ENCODE measurements at places on chromosomes 4 and X.

DNA sequence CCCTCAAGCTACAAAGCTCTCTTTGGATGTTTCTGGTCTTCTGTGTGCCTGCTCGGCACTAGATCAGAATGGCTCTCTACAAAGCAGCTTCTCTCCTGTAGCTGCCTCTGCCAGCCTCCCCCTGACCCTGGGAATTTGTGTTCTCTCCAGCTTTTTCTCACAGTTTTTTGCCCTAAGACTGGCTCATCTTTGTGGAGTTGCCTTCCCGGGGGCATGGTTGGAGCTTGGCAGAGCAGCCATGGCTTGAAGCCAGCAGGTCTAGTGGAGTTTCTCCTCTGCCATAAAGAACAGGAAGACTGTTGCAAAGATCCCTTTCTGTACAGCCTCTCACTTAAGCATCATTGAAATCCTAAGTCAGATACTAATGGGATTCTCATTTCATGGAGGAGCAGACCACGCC lies 163.3 kb upstream of the MAMLD1 start:
- DNase-seq = no peak

- DNase-seq = no peak
These were observed 273.7 kb upstream of the NOCT start for GRCh38 chr4:138741766-138742377.

- DNase-seq = no peak
These were observed 38.7 kb upstream of the FGF2 start for GRCh38 chr4:122787940-122788339.

DNA sequence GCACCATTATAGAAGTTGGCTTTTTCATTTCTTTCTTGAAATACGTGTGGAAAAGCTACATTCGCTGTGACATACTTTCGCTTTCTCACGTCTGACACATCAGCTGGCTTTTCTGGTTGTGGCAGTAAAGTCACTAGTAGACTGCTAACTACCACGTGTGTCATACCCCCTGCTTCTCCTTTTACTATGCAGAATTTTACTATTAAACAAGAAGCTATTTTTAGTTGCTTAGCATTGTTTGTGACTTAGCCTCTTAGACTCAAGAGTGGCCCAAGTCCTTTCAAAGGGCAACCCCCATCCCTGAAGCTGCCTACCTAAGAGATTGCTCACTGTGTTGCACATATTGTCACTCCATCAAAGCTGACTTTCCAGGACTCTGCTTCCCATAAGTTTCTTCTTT lies 2.1 kb upstream of the IL2 start:
- DNase-seq = no peak

DNA sequence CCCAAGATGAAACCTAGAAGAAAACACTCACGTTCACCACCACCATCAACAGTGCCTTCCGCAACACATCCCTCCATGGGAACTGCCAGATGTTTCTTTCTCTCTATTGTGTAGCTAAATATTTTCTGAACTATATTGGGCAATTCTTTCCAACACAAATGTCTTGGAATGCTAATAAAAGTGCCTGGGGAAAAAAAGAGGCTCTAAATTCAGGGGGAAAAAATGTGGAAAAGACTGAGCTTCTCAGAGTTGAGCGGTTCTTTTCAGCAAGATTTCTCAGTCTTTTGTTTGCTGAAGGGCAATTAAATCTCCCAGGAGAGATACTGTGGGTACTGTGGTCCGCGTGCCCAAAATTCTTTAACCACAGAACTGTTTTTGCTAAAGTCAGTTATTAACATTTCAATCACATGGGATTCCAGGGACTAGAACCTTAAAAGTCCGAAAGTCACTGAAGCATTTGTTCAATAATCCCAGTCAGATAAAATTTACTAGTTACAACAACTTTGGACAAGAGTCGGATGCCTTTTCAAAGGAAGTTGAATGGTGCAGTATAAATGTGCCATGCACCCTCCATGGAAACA lies 51.9 kb upstream of the DHRSX start:
- DNase-seq = no peak

DNA sequence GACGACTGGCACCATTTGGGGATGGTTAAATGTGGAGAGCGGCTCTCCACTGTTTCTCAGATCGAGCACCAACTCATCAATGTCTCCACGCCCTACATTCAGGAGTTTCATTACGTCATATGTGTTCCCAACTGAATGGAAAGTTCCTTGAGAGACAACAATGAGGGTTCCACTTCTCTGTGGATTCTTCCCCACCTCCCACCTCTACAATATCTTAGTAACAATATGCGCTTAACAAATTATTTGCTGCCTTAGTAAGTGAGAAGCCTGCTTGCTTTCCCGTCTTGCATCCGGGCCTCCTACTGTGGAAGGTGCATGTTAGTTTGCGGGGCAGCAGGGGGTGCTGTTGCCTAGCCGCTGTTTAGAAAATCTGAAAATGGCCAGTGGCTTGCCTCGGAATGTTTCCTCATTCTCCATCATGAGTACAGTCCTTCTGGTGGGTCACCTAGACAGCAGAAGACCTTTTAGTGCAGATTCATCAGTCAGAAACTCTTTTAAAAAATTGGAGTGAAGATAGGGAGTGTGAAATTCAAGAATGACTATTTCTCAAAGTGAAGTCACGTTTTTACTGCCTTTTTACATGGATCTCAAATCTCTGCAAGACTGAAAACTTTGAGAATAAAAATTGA lies 55.7 kb downstream of the PHOX2B start:
- DNase-seq = no peak

- DNase-seq = no peak
These were observed 114.9 kb upstream of the SLC34A2 start for GRCh38 chr4:25540734-25541133.

DNA sequence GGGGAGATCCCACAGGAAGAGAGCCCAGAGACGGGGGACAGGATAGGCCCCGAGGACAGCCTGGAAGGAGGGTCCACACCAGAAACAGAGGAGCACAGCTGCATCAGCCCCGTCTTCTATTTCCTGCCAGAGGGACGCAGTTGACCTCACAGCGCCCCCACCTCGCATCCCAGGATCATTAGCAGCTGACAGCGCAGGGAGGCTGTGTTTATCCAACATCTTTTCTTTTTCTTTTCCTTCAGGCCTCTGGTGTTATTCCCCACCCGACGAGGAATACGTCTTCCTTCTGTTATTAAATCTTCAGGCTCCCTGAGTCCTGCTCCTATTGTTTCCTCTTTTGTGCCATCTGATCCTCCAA lies 75.4 kb downstream of the DCHS2 start:
- DNase-seq = no peak

DNA sequence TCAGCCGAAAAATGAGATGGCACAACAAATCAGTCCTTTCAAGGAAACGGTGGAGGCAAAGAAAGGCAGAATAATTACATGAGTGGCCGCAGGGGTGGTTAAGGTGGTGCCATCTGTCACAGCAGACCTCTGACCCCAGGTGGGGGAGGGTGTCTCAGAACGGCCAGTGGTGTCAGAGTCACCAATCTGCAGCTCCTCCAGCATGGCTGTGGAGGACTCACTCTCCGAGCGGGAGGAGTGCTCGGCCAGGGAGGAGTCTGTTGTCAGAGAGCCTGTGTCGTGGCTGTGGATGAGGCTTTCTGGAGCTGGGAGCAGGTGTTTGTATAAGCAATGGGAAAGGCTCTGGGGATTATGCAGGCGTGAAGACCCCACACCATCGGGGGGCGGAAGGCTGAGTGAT lies 130.3 kb upstream of the PDLIM3 start:
- DNase-seq = no peak

DNA sequence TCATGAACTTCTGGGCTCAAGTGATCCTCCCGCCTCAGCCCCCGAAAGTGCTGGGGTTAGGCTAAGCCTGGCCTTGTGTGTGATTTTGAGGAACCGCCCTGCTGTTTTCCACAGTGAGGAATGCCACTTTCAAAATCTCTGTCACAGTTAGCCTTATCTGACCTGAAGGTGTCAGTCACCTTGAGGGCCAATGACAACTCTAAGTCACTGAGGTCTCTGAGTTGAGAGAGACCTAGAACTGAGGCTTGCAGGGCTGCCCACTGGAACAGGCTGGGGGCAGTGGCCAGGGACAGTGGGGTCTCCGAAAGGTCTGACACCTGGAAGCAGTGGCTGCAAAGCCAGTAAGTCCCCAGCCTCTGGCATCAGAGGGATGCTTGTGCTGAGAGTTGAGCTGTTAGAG lies 6.1 kb downstream of the TADA2B start:
- no peak for DNase-seq

GRCh38 chrX:114959729-114960128 lies 57.7 kb downstream of the IL13RA2 start:
- no peak for DNase-seq

GRCh38 chr4:169795585-169795984 lies 37.8 kb upstream of the HPF1 start:
- no peak for DNase-seq

- no peak for DNase-seq
These were observed 243.2 kb upstream of the F9 start for GRCh38 chrX:139287155-139287924.

DNA sequence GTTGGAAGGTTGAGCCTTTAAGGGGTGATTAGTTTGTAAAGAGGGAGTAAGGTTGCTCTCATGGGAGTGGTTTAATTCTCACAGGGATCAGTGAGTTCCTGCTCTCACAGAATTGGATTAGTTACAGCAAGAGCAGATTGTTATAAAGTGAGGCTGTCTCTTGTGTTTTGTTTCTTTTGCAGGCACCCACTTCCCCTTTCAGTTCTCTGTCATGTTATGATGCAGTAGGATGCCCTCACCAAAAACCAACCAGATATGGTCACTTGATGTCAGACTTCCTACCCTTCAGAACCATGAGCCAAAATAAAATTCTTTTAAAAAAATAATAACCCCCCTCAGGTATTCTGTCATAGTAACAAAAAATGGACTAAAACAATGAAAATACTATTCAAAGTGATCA lies 19.9 kb upstream of the IGSF1 start:
- no peak for DNase-seq

GRCh38 chr4:174214101-174214878 lies 69.2 kb downstream of the FBXO8 start:
- DNase-seq = no peak

GRCh38 chr4:23169608-23170311 lies 477.0 kb downstream of the GBA3 start:
- DNase-seq = no peak

DNA sequence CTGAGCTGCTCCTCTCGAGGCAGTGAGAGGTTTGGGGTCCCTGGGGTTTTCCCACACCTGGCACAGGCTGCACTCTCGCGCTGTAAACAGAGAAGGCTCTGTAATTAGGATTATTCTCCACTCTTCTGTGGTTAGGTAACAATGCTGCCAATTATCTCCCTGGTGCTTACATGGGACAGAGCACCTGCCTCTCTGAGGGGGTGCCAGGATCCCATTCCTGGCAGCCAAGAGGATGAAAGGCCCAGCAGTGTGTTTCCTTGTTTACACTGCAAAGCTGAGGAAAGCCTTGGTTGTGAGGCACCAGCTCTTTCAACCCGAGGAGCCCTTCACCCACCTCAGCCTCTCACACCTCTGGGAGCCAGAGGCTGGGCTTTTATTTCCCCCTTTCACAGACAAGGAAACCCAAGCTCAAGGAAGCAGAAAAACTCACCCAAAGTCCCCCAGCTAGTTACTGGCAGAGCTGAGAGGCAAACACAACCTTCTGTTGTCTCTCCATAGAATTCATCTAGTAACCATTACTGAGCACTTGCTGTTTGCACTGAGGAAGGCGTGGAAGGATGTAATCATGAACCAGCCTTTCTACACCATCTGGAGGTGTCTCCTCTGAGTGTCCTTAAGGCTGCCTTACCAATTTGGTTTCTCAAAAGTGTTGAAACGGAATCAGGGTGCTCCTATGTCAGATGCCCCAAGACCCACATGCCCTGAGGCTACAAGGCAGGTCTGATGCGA lies 39.7 kb upstream of the PROM1 start:
- DNase-seq = no peak

DNA sequence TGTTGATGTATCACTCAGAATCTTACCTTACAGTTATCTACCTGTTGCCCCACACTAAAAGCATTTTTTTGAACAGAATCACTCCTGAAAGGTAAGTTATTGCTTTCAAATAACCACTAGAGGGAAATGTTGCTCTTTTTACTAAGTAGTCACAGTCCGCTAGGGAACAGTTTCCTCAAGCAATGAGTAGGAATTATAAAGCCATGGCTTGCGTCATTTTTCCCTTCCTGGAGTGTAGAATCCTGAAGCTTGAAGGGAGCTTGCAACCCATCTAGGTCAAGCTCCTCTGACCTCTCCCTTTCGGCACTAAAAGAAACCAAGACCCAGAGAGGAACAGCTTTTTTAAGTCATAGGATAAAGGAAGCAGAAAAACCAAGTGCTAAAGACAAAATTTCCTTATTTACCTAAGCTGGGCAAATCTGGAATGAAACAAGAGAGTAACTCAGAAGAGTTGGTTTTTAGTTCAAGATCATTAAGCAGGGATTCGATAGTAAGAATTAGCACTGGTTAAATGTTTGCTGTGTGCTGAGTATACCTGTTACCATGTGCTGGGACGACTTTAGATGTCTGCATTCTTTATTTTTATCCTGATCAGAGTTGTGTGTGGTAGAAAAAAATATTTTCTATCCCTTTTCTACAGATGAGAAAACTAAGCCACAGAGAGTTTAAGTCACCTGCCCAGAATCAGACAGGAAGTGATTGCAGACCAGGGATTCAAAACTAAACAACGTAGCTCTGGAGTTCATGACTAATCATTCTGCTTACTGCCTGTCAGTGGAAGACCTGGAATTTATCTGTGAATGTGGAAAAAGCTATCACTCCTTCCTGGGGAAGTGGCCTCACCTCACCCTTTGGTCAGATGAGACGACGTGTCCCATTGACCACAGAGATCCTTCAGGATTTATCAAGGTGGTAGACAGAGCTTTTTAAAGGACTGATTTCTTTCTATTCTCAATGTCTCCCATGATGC lies 631.5 kb downstream of the RAB28 start:
- no peak for DNase-seq

GRCh38 chrX:71996136-71996535 lies 85.5 kb downstream of the NHSL2 start:
- no peak for DNase-seq

- no peak for DNase-seq
These were observed 11.9 kb upstream of the AREG start for GRCh38 chr4:74433043-74433442.

GRCh38 chrX:81779701-81780100 lies 577.8 kb downstream of the SH3BGRL start:
- DNase-seq = no peak

- no peak for DNase-seq
These were observed 79.9 kb downstream of the NKX6-1 start for GRCh38 chr4:84419201-84419600.

DNA sequence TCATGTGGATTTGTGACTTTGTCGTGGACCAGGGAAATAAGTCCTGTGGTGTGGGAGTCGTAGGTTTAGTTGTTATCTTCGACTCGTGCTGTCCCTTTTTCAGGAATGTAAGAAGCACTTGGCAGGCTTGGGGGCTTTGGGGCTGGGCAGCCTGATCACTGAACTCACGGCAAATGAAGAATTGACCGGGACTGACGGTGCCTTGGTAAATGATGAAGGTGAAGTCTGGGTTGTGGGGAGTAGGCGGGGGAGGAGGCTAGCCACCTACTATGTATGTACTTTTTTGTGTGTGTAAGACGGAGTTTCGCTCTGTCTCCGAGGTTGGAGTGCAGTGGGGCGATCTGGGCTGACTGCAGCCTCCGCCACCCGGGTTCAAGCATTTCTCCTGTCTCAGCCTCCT lies 1.2 kb downstream of the TAF1 start:
- no peak for DNase-seq

- DNase-seq = no peak
These were observed 542.0 kb upstream of the TENM3 start for GRCh38 chr4:181701214-181701613.

All from esophagus squamous epithelium (tissue), 5 donors.